ENCODE measurements at places on chromosomes 5 and 9.

DNA sequence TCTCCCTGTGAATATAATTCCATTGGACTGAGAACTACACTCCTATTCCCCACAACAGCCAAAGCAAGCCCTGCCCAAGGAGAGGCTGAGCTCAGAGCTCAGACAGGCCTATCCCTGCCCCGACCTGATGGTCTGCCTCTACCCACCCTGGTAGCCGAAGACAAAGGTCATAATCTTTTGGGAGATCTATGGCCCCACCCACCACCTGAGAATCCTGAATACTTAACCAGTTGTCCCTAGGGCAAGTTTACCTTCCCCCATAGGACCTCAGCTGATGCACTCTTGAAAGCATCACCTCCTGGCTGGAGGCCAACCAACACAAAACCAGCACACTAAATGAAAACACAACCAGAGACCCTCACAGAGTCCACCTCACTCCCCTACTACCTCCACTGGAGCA, 167.5 kb downstream of the PRR16 start:
- DNase-seq = no peak

DNA sequence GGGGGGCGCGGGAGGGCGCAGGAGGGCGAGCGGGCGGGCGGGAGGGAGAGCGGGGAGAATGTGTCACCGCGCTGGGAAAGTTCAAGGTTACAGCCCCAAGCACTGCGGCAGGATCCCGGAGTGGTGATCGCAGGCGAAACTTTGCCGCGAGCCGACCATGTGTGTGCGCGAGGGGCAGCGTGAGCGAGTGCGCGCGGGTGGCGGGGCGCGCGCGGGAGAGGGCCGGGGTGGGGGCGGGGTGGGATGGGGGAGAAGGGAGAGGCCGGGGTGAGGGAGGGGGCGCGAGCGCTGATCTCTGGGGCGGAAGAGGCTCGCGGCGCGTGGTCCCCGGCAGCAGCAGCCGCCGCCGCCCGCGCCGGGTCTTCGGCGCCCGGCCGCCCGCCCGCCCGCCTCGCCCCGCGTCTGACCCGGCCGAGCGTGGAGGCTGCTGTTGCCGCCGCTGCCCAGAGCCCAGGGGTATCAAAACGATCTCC, at the start of gene NFIB:
Gene NFIB, minus strand, starts transcription at position 191 of the 473 bp plus-strand sequence. CDS start 630 bp downstream, outside the sequence.
- DNase-seq = no peak

GRCh38 chr9:81822301-81822865, 105.8 kb upstream of the SPATA31D4 start:
- DNase-seq = no peak

DNA sequence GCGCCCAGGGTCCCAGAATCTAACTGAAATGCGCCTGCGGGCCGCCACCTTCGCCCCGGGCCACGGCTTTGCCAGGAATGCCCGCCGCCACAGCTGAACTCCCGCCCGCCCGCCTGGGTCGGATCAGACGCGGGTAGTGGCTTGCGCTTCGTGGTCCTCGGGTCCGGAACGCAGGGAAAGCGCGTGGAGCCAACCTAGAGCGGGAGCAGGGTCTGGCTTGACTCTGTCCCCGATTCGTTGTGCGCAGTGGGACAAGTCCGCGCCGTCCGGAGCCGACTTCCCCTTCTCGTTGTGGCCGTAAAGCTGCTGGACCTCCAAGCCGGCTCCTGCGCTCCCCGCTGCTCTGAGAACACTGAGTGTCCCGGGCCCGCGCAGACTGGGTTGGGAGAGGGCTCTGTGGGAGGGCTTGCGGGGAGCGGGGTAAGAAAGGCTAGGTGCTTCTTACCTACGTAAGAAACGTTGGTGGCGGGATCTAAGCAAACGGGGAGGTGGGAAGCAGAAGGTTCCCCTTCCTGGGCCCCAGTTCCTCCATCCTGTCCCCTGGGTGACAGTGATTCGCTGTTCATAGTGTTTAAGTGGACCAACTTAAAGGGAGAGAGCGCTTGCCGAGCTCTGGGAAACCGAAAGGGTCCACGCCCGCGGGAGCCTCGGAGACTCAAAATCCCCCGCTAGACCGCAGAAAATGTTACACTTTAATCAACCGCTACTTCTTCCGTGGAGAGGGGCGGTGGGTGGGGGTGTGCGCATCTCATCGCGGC, 4.4 kb upstream of the FOXE1 start:
- no peak for DNase-seq

- DNase-seq = no peak
These were observed 487.5 kb upstream of the SGCD start for GRCh38 chr5:155839251-155840037.

GRCh38 chr5:169629847-169630548, 7.1 kb upstream of the DOCK2 start:
- no peak for DNase-seq

DNA sequence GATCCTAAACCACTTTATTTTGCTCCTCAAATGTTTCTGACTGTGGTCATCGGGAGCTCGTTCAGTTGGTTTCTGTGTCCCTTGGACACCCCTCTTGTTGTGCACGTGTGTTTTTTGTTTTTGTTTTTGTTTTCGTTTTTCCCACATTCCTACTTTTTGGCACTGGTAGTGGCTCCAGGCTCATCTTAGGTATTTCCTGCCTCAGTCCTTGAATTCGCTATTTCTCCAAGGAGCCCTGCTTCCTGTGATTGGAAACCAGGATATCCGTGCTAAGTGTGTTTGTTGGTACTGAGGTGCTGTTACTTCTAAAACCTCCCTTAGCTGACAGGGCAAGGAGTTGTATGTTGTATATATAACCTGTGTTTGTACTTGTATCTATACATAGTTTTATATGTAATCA, 5.9 kb downstream of the HMCN2 start:
- no peak for DNase-seq

DNA sequence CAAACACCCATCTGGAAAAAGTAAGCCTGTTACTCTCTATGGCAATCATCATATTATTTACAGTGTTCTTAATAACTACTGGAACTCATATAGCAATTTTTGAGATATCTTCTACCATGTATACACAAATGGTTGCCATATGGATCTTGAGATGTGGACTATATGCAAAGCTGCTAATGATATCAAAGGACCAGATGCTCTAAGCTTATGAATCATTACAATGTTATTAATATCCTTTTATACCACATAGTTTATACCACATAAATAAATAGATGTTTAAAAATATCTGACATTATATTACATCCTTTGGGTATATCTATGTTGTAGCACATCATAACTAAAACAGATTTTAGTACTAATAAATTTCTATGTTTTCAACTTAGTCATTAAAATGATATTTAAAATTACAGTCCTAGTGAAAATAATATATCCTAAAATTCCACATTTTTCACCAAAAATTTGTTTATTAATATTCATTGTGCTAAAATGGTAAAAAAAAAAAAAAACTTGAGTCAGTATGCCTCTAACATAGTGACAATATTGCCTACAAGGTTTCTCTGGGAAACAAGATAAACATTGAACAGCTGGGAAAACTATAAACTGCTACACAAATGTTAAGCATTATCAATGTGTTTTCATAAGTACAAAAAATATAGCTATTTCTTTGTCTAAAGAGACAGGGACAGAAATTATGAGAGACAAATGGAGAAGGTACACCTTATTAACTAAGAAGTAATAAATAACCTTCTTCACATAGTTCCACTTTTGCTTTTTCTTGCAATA, 85.5 kb downstream of the DTWD2 start:
- no peak for DNase-seq

GRCh38 chr5:132114150-132115121, 40.8 kb downstream of the CSF2 start:
- DNase-seq = no peak

- no peak for DNase-seq
These were observed 220.0 kb downstream of the GOLPH3 start for GRCh38 chr5:31954091-31954490.

GRCh38 chr9:36207546-36208012, 16.9 kb downstream of the CLTA start:
- no peak for DNase-seq

DNA sequence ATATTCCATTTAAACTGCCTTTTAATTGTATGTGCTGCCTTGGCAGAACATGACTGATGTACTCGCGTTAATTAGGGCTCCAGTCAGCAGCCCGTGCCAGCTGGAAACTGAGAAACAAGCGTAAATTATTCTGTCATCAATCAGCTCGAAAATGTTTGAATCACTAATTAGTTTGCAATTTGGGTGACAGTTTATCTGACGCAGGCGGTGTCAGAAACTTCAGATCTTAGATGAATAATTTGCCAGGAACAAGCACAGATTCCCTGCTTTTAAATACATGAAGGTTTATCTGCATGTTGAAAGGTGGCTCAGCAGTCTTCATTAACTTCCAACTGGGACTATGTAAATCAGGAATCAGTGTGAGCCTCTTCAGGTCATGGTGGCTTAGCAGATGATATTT, 176.0 kb upstream of the TLE4 start:
- no peak for DNase-seq

- DNase-seq = no peak
These were observed 472.9 kb downstream of the PDE4D start for GRCh38 chr5:59420596-59420995.

DNA sequence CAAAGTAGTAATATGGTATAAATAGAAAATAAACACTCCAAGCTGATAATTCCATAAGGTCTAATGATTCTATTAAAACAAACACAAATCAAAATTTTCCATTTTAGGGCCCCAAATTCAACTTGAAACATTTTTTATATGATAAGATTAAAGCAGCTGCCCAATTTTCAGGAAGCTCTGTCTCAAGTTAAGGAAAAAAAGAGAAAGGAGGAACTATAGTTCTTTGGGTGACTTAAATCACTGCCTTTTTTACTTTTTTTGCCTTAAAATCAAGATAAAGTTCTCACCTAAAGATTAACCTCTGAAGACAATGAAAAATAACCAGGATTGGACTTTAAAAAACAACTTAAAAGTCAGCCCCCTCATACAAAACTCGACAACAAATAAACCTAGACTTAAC, 76.0 kb upstream of the IFNE start:
- DNase-seq = no peak

- no peak for DNase-seq
These were observed 6.3 kb downstream of the FOXD1 start for GRCh38 chr5:73442231-73442811.

DNA sequence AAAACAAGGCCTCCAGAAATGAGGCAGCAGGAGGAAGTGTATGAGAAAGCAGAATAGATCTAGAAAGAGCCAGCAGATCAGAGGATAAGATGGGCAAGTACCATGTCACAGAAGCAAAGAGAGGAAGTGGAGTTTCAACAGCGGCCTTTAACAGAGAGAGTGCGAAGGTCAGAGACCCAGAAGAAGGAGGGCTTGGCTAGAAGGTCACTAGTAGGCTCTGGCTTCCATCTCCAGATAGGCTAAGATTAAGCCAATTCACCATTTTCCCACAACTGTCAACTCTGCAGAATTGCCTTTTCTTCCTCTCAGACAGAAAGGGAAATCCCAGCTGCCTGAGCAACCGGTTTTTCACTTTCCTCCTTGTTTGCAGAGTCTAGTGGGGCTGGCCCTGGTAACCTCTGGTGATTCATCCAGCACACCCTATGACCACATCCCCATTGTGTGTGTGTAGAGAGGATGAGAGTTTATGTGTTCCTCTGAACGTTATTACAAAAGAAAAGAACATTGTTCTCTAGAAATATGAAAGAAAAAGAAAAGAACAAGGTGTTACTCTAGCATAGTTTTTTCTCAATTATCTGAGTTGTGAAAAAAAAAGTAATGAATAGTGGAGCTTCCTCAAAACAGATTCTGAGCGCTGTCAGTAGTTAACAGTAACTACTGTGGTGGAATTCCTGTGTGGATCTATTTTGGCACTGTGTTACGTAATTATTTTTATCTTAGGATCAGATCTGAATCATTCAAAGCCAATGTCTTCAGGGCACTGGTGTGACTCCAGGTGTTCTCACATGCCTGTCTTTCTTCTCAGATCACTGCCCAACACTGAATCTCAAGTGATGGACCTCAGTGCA, 220.4 kb downstream of the ARRDC3 start:
- DNase-seq = no peak

DNA sequence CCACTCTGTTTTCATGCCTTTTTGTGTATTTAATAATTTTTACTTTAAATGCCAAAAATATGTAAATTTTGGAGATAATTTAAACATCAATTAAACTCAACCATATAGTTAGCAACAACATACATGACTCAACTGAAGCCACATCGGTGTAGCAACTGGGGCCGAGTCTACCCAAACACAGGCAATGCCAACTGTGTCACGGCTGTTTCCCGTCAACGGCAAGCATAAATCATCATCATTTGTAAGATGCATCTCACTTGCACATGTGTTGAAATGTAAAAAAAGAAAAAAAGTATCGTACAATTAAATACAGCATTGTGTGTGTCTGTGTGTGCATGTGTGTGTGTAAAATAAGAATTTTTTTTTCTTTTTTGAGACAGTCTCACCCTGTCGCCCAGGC, 160.1 kb upstream of the TAS2R1 start:
- DNase-seq = no peak

GRCh38 chr5:108720391-108720790, 27.3 kb upstream of the FER start:
- DNase-seq = no peak

- DNase-seq = no peak
These were observed 64.9 kb downstream of the CDC42SE2 start for GRCh38 chr5:131328536-131329285.

DNA sequence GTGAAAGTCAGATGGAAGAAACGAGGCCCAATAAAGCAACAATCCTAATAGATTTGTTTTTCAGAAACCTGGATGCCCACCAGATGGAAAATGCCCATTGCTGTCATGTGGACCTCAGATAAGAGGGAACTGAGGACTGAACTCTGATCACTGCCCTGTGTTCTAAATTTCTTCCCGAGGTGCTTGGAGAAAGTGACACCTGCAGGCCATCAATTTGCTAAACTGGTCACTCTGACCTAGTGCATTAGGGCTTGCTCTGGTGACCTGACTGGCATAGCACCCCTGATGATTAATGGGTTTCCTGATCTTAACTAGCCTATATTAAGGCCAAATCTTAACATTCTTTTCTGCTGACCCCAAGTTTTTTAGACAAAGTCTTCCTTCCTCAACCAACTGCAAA, 32.4 kb upstream of the VDAC1 start:
- DNase-seq = no peak

- DNase-seq = no peak
These were observed 384.8 kb upstream of the MEF2C start for GRCh38 chr5:89267788-89268187.

DNA sequence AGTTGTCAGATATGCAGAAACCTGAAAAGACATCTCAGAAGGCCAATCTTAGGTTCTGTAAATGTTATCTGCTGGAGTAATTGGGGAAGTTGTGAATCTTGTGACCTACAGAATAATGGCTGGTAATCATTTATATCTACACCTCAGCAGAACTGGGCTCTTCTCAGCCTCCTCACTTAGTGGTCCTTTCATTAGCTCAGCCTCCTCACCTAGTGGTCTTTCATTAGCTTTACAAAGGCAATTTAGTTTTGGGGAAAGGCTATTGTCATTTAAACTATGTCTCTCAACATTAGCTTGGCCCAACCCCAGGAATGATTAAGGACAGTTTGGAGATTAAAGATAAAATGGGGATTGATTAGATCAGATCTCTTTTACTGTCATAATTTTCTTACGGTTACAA, 284.2 kb upstream of the SGCD start:
- no peak for DNase-seq
